HS-5 (cell line): ENCODE measurements at places on chromosomes 2 and 18.

DNA sequence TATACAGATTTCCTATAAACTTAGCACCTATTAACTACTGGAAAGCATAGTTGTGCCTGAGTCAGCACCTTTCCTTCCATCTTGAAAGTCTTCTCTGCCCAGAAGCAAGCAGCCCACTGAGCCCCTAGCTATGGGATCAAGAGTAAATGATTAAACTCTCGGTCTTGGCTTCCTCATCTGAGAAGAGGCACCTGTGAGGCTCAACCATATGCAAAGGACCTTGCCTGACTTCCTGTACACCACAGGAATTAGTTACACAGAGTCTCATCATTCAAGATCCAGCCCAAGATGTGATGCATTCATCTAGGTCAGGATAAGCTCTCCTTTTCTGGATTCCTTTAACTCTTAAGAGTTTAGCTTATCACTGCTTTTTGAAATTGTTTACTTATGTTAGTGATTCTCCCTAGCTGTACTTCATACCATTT is 96.0 kb downstream of the CDH2 start:
- DNase-seq, result no peak

DNA sequence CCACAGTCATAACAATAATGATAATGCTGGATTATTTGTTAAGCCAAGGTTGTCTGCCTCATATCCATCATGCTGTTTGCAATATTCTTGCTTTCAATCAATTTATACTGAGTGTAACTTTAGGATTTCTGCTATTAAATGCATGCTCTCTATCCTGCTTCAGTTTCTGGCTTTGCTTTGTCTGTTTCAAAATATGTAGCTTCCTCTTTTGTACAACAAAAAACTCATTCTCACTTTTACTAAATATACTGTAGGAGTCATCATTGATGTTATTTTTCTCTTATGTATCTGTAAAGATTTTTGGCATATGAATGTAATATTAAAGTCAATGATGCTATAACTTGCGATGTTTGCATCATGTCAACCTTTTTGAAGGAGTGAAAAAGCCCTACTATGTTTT is 149.3 kb downstream of the GPD2 start:
- DNase-seq, result no peak

GRCh38 chr18:10398571-10398970 is 55.9 kb upstream of the APCDD1 start:
- no peak for DNase-seq

DNA sequence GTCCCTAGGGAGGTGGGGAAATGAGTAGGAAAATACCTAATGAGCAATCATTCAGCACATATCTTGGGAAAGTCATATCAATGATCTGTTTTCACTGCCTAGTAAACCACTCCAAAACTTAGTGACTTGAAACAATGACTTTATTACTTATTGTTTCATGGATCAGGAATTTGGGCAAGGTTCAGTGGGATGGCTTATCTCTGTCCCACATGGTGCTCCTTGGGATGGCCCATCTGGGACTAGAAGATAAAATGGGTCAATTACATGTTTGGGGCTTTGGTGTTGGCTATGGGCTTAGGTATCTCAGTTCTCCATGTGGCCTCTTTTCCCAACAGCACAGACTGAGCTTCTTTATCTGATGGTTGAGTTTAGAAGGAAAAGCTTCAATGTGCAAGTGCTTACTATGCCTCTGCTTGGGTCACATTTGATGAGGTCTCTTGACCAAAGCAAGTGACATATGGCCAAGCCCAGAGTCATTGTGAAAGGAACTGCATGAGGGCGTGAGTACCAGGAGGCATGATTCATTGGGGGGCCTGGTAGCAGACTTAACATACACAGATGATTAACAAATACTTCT is 218.1 kb upstream of the TNP1 start:
- peak; percentile 19 for DNase-seq

DNA sequence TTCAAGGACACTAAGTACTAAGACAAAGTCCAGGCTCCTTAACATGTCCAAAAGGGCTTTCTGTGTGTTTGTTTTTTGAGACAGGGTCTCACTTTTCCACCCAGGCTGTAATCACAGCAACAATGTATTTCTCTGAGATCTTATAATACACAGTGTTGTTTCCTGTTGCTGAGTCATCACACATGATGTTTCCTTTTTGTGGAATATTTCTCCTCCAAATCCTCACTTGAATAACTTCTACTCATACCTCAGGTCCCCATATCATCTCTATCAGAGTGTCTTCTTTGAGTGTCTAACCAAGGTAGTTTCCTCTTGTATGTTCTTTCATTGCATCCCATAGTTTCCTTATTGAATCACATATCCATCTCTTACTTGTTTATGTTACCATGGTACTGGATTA is 632.0 kb upstream of the PIK3C3 start:
- no peak for DNase-seq

- no peak for DNase-seq
Measured at GRCh38 chr2:121501554-121501953, 29.1 kb upstream of the RNU4ATAC start.

- no peak for DNase-seq
Measured at GRCh38 chr18:9333441-9334328, 888 bp upstream of the TWSG1 start.
